M059J (cell line): ENCODE measurements at places on chromosomes 6 and 20.

GRCh38 chr20:48891235-48892048 is 30.1 kb upstream of the ARFGEF2 start:
- DNase-seq, result no peak

DNA sequence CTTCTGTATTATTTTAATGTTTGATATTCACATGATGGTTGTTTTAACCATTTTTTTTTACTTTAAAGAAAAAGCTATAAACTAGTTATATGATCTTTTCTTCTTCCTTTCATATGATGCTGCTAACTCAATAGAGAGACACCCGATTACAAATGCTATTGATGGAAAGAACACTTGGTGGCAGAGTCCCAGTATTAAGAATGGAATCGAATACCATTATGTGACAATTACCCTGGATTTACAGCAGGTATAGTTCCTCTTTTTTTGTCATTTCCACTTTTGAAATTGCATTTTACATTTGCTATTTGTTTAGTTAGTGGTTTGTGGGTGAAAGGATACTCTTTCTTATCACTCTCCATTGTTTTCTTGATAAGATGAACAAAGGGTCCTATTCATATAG is 176.7 kb downstream of the LAMA2 start:
- no peak for DNase-seq

DNA sequence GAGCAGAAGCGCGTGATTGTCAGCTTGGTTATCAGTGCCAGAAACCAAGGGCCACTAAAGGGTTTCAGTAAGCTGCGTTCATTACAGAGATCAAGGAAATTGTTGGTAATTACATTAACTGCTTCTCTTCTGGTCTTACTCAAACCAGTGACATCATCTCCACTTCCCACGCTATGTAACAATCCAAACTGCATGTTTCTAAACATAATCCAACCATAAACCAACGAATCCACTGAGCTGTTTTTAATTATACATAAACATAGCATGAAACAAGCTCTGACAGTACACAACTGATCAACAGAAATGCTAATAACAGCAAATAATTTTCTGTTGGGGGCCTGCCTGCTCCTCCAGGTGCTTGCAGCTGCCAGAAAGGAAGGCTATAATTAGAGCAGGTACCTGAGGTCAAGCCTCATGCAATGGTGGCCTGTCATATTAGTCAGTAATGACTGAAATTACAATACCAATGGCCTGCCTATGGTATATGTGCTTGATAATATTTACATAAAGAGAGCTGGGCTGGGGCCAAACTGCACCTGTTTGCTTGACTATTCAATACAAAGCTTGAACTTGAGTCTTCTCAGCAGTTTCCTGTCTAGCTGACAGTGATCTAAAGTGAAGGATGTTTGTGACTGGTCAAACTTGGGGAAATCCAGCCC is 40.1 kb downstream of the ILRUN start:
- DNase-seq, result peak; percentile 82

DNA sequence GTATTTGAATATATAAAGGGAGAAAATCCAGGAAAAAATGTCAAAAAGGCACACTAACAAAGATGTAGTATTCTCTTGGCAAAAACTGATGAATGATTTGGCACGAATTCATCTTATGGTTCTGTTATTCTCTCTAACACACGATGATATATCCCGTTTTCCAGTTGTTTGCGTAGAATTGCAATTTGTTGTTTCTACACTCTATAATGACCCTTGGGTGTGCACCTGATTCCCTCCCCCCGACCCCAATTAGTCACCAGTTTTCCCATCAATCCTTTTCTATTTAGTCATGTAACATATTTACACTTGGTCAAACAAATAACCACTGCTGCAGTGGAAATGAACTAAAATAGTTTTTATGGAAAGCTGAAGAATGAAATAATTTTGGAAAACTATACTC is 1.5 kb upstream of the ARID1B start:
- DNase-seq, result peak; percentile 26

DNA sequence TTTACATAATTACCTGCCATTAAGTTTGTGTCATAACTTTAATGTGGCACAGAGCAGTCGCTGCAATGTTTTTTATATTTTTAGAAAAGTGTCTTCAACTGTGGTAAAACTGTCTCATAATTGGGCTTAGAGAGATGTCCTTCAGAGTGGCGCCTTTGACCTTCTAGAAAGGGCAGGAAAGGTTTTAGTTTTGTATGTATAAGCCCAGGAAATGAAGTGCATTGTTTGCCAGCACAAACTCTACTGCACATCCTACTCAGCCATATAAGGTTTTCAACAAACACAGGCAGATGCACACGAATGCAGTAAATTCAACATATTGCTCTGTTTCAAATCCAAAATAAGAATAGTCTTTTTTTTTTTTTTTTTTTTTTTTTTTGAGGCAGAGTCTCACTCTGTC is 201.4 kb downstream of the ALDH8A1 start:
- no peak for DNase-seq
